Activated naive CD8-positive, alpha-beta T cell treated with anti-CD3 and anti-CD28 coated beads for 36 hours (primary cell): ENCODE measurements at places on chromosomes 7 and 10.

GRCh38 chr7:108086962-108087361 is 43.2 kb downstream of the LAMB4 start:
- no peak for DNase-seq

GRCh38 chr10:82394122-82394521 is 519.1 kb downstream of the NRG3 start:
- no peak for DNase-seq

DNA sequence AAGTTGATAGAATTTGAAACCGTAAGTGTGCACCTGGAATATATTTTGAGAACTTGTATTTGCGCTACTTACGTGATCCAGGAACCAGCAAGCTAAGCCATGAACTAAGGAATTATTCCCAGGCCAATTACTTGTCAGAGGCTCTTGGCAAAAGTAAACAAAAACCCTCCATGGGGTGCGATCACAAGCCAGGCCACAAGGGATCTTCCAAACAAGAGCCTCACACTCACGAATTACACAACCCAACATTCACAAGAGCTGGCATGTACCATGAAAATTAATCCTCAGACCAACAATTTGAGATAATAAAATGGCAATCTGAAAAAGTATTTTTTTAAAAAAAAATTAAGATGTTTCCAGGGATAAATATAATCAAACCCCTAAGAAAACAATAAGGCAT is 467.0 kb upstream of the AKR1E2 start:
- no peak for DNase-seq

DNA sequence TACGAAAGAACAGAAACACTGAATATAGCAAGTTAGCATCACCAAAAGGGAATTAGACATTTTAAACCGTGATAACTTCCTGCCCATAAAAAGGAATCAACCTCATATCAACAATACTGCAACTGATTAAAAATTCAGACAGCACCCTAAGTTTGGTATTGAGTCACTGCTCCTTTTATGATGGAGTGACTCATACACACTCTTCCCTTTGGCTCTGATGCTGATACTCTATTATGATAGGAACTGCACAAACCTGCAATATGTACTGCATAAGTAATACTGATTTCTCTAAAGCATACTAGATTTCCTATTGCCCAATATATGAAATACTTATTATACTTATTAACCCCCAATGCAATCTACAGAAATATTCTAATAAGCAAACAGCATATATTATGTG is 118.7 kb downstream of the PARD3 start:
- no peak for DNase-seq

GRCh38 chr10:116030576-116030975 is 242.4 kb downstream of the GFRA1 start:
- DNase-seq: no peak

GRCh38 chr10:94092848-94093247 is 99.1 kb downstream of the PLCE1 start:
- no peak for DNase-seq

DNA sequence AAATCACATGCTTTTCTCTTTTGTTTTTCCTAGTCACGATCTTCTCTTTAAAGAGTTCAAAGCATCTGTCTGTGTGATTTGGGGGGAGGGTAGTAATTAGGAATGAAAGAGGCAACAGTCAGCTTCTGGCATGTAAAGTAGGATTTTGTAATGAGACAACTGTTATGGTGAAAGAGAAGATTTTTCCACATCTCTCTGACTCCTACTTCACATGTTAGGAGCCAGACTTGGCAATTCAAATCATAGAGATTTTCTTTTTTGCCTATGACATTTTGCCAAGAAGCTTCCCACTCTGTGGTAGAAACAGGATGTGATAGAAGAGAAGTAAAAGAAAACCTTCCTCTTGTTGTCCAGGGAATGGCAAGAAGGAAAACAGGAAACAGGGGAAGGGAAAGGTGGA is 38.3 kb upstream of the KLHL7 start:
- DNase-seq: no peak

DNA sequence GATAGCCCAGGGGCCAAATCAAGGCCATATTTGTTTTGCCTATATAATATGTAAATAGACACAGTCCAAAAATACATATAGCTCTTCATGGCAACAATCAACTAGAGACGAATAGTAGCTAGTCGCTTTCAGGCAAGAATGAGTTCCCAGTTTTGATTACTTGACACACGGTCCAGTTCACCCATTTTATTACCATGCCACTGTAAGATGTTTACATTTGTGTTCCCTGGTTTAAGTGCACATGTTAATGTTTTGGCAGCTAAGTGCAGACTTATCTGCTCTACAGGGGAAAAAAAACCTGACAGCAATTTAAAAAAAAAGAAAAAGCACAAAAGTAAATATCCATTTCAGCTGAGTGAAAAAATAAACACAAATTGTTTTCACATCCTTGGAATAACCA is 213.1 kb downstream of the TPK1 start:
- no peak for DNase-seq

- DNase-seq: peak; percentile 20
These were observed 786 bp downstream of the ATP5F1C start for GRCh38 chr10:7788639-7789286.

DNA sequence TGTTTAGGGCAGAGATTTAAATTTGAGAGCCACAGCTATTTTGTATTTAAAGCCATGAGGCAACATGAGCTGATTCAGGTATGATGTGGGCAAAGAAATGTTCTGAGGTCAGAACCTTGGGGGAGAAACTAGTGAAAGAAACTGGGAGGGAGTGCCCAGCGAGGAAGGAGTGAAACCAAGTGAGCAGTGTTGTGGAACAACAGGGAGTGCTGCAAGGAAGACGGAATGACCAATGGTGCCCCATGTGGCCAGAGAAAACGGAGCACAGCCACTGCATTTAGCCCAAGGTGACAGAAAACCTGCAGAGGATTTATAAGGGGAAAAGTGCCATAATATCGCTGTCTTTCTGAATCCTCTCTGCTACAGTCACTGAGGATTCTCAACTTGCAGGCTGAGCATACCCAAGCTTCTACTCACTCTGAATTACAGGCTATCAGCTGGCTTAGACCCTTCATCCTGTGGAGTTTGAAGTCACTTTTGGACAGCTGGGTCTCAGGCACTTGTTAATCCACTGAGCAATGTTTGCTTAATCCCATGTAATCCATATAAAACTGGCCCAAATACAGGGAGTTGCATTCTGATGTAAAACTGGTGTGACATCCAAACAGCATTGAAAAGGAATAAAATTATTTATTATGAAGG is 777.3 kb downstream of the CCSER2 start:
- no peak for DNase-seq

GRCh38 chr10:14740684-14741247 is 33.9 kb downstream of the FAM107B start:
- no peak for DNase-seq

GRCh38 chr10:38007551-38007950 is 2.9 kb upstream of the ZNF33A start:
- no peak for DNase-seq

GRCh38 chr7:1679966-1680730 is 10.1 kb downstream of the ELFN1 start:
- no peak for DNase-seq

DNA sequence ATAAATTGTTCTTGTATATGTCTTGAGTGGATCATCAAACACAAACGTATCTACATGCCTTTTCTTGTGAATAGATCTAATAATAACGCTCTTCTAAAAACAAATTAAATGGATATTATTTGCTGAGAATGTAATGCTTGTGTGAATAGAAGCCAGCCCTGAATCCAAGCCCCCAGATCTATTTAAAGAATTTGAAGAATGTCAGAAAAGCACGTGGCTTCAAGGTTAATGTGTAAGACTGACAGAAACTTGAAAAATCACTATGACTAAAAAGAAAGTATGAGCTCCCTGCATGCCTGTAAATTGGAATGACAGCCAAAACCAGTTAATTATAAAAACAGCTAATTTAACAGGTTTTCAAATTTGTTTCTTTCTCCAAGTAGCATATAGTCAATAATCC is 43.2 kb upstream of the ATRNL1 start:
- DNase-seq: no peak

- no peak for DNase-seq
These were observed 31.2 kb downstream of the EXOC4 start for GRCh38 chr7:133284092-133284491.
